Stimulated activated CD8-positive, alpha-beta memory T cell treated with anti-CD3 and anti-CD28 coated beads, Interleukin-4, amount 100 ng/mL, for 1 hour (primary cell): ENCODE measurements at places on chromosomes 4 and X.

DNA sequence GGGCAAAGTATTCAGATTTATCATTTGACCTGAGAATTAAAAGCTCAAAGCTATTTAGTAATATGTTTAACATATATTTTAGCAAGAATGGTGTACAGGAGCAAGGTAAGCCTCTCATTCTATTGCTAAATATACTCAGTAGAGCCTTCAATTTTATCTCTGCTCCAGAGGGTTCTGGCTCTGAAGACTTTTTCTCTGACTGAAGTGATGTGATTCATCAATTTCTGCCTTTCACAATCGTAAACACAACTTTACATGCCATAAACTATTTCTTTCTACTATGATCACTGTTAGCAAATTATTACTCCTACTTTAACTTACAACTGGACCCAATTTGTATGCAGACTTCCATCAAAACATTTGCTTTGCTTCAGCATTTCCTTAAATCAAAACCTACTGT is 315.0 kb upstream of the NDST4 start:
- no peak for DNase-seq

GRCh38 chr4:55136634-55137033 is 11.2 kb upstream of the KDR start:
- no peak for DNase-seq

DNA sequence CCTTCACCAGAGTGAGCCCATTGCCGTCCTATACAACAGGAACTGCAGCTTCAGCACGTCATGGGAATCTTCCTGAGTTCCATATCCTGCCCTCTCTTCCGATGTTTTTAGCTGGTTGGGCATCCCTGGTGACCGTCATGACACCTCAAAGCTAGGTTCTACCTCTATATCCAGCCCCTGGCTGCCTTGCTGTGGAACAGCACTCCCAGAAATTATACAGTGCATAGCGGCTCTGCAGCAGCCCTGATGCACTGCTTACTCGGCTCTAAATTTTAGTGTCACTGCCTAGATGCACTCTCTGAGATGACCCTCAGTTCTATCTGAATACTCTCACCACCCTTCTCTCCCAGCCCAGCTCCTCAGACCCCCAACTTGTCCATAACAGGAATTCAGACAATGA is 44.3 kb downstream of the ARHGEF38 start:
- no peak for DNase-seq

DNA sequence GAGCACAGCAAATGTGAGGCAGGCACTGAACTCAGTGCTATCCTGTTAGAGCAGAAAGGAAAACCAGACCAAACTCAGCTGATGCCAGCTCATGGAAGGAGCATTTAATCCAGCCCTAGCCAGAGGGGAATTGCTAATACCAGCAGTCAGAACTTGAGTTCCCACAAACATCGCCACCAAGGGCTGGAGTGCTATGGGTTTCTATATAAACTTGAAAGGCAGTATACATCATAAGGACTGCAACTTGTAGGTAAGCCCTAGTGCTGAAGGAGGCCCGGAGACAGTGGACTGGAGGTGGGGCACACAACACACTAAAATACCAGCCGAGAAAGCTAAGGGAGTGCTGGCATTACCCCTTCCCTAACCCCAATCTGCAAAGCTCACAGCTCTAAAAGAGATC is 440.2 kb downstream of the PRR32 start:
- no peak for DNase-seq

GRCh38 chr4:153018684-153019083 is 82.6 kb downstream of the FHDC1 start:
- DNase-seq, result no peak

- DNase-seq, result no peak
These were observed 25.4 kb upstream of the TNIP3 start for GRCh38 chr4:121189326-121190215.

GRCh38 chrX:26889574-26889973 is 573.6 kb downstream of the PPP4R3C start:
- no peak for DNase-seq

DNA sequence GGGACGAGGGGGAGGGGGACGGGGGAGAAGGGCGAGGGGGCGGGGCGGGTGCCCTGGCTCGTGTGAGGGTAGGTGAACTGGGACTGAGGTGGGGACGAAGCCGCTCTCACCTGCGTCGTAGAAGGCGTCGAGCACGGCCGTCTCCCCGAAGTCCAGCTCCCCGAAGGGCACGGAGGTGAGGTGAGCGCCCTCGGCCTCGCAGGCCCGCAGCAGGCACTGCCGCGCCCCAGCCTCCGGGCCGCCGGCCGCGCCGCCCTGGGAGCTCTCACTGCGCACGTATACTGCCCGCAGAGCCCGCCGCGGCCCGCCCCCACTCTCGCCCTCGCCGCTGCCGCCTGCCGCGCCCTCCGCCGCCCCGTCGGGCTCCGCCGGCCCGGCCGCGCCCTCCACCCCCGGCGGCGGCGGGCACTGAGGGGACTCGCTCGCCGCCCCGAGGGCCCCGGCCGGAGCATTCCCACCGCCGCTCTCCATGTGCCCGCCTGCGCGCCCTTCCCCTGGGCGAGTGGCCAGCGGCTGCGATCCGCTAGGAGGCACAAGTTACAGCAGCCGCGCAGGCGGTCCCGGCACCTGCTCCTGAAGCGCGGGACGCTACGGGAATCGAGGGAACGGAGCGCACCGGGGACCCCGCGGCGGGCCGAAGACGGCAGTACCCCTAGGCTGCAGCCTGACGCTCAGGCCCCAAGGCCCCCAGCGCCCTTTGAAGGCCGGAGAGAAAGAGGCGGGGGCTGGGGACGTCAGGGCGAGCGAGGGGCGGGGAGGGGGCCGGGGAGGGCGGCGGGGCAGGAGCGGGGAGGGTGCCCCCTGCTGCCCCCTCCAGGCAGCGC is at the start of gene MAP3K15:
MAP3K15 (minus strand) TSS at position 718 of the 824 bp plus-strand sequence; CDS start at position 471, 247 bp downstream.
- no peak for DNase-seq

DNA sequence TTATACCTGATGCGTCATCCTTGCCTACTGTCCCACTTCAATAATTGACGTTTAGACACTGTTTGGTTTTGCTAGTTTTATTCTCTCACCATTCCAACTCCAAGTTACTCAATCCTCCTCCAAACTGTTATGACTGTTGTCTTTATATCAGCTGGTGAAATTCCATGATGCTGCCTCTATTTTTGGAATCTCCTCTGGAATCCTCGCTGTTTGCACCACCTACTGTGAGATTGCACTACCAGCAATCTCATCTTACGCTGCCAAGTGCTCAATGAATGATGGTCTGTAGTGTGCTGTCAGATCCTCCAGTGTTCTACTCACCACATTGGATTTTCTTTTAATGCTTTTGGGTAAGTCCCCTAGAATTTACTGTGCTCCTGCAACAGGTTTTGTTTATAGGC is 13.2 kb upstream of the PCDH18 start:
- DNase-seq, result no peak

DNA sequence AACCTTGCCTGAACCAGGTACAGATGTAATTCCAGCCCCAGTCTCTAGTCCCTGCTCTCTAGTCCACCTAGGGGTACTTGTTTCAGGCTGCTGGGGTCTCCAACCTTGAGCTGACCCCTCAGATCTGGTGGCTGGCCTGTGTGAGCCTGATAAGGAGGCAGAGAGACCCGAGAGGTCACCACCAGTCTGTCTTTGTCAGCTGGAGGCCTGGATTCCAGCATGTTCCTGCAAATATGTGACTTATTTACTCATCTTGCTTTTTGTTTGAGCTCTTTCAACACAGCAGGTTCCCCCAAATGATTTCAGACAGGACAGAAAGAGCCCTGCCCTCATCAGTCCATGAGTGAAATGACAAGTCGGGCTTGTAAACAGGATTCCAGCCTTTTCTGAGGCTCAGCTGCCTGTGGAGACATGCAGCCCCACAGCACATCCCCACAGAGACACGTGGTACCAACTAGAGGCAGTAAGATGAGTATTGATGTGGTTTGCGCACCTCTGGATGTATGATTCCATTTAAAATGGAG is 37.5 kb upstream of the STK26 start:
- no peak for DNase-seq

DNA sequence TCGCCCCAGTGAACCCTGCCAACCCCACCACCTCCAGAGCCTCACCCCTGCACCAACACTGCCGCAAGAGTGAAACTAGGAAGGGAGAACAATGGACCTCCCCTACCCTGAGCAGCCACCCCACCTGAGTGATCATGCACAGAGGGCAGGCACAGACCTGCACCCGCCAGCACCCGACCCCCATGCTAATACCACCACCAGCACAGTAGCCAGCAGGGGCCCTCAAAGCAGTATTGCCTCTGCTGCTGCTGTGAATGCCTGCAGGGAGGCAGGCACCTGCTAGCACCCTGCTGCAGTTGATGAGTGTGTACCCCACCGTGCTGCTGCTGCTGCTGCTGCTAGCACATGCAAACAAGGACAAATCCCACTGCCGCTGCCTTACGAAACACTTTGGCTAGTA is 100.1 kb downstream of the RAB28 start:
- DNase-seq, result no peak

DNA sequence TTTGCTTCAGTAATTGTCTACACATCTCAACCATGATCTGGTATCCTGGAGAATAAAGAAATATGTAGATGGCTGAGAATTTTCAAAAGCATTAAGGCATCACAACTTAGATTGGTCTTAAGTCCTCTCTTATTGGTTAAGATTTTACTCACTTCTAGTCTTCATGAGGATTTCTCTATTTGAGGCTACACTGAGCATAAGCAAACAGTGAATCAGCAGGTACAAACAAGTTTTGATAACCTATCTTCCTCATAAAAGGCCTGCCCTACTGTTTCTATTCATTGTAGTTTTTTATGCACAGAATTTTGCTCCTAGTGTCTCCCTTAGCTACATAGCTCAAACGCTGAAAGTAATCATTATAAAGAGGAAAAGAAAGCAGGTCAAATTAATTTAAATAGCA is 460.7 kb upstream of the RPS6KA3 start:
- DNase-seq, result no peak

- DNase-seq, result no peak
These were observed 17.1 kb downstream of the PPP2R3B start for GRCh38 chrX:369563-370101.

GRCh38 chrX:155966876-155967275 is 30.6 kb upstream of the IL9R start:
- DNase-seq, result no peak

GRCh38 chr4:6492861-6493657 is 20.6 kb upstream of the PPP2R2C start:
- no peak for DNase-seq

- no peak for DNase-seq
These were observed 32.1 kb downstream of the ZGRF1 start for GRCh38 chr4:112604589-112604988.

DNA sequence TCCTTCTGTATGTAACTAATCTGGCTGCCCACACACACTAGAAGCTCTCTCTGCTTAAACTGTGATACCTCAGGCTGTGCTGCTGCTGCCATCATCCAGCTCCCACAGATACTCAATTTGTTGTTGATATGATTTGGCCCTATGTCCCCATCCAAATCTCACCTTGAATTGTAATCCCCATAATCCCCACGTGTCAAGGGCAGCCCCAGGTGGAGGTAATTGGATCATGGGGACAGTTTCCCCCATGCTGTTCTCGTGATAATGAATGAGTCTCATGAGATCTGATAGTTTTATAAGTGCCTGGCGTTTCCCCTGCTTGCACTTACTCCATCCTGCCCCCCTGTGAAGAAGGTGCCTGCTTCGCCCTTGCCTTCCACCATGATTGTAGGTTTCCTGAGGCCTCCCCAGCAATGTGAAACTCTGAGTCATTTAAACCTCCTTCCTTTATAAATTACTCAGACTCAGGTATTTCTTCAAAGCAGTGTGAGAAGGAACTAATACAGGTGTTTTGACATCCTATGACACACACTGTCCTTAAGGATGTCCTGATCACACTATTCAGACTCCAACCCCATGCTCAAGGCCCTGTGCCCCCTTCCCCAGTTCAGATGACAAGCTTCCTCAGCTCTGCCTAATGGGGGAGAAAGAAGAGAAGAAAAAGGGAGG is 2.9 kb upstream of the ATOH1 start:
- no peak for DNase-seq

GRCh38 chr4:106629268-106629625 is 260.7 kb upstream of the GIMD1 start:
- DNase-seq, result no peak
